ENCODE measurements at places on chromosomes 7 and 10. TPM values are rescaled to one million over a fixed set of nuclear protein-coding genes. Genes with fewer than 3 reads are reported as not detected.

DNA sequence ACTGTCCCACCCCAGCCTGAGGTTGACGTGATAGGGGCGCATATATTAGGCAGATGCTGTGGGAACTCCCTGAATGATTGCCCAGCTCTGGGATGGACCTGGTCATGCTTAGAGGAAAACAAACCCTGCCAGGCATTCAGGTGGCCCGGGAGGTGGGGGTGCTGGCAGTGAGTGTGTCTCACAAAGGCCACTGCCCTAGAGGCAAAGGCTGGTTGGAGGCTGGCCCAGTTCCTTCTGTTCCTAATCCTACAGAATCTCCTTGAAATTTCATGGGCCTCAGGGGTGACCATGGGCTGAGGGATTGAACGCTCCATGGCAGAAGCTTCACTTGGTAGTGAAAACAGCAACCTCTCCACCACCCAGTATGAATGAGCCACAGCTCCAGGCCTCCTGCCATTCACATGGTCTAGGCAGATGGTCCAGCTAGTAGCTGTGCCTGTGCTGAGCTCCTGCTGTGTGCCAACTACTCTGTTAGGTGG lies 25.6 kb downstream of the ADRA2A start:
- H3K27me3 ChIP-seq, result peaks cover 8% of the 10 kb centered on the region
- no peaks in the 10 kb centered on the region for H3K4me1 ChIP-seq
- DNase-seq, result no peak

- H3K27ac ChIP-seq, result no peak overlapping the region
- no peak overlapping the region for H3K4me3 ChIP-seq
- H3K4me1 ChIP-seq, result no peaks in the 10 kb centered on the region
- H3K27me3 ChIP-seq, result no peaks in the 10 kb centered on the region
Observed at GRCh38 chr7:105788816-105789349, 87.5 kb downstream of the ATXN7L1 start.

HPS6 gene
- 10.0 TPM for total RNA-seq

- no peaks in the 10 kb centered on the region for H3K27me3 ChIP-seq
- DNase-seq, result no peak
- no peaks in the 10 kb centered on the region for H3K4me1 ChIP-seq
- no peak overlapping the region for H3K27ac ChIP-seq
- no peaks in the 10 kb centered on the region for H3K36me3 ChIP-seq
Observed at GRCh38 chr7:87310790-87311419, 34.6 kb upstream of the CROT start.

GRCh38 chr7:123003539-123004126 lies 8.1 kb upstream of the TAS2R16 start:
- no peaks in the 10 kb centered on the region for H3K36me3 ChIP-seq
- no peak overlapping the region for H3K4me3 ChIP-seq
- no peaks in the 10 kb centered on the region for H3K4me1 ChIP-seq
- H3K27me3 ChIP-seq, result no peaks in the 10 kb centered on the region

EVX1 gene
- not detected for total RNA-seq
